NCI-H1105 (cell line): ENCODE measurements at places on chromosomes 2 and 18.

- no peak for DNase-seq
Observed at GRCh38 chr2:38386821-38387220, 9.7 kb upstream of the ATL2 start.

- DNase-seq, result no peak
Observed at GRCh38 chr18:61578846-61579245, 245.6 kb downstream of the CDH20 start.

GRCh38 chr2:117087535-117088291 is 726.8 kb upstream of the DDX18 start:
- peak; percentile 20 for DNase-seq

GRCh38 chr2:24943427-24944053 is 23.5 kb upstream of the ADCY3 start:
- no peak for DNase-seq

GRCh38 chr2:159144776-159145614 is 141.5 kb downstream of the WDSUB1 start:
- DNase-seq, result no peak

DNA sequence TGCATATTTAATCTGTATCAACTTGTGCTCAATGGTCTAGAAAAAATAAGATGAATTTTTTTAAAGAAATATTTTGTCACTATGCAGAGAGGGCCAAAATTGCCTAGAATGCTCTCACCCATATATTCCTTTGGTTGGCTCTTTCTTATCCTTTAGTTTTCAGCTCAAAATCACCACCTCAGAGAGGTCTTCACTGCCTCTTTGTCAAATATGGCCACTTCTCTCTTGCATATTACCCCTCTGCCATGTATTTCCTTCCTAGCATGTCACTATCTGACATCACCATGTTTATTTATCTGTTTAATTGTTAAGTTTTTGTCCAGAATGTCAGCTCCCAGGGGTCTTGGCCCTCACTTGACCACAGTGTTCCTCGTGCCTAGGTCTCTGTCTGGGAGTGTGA is 535.2 kb upstream of the CDH2 start:
- DNase-seq, result no peak

GRCh38 chr2:98607741-98608115 is 584 bp downstream of the COA5 start:
- DNase-seq, result no peak

- no peak for DNase-seq
Observed at GRCh38 chr2:206721256-206721920, 3.2 kb upstream of the DYTN start.

DNA sequence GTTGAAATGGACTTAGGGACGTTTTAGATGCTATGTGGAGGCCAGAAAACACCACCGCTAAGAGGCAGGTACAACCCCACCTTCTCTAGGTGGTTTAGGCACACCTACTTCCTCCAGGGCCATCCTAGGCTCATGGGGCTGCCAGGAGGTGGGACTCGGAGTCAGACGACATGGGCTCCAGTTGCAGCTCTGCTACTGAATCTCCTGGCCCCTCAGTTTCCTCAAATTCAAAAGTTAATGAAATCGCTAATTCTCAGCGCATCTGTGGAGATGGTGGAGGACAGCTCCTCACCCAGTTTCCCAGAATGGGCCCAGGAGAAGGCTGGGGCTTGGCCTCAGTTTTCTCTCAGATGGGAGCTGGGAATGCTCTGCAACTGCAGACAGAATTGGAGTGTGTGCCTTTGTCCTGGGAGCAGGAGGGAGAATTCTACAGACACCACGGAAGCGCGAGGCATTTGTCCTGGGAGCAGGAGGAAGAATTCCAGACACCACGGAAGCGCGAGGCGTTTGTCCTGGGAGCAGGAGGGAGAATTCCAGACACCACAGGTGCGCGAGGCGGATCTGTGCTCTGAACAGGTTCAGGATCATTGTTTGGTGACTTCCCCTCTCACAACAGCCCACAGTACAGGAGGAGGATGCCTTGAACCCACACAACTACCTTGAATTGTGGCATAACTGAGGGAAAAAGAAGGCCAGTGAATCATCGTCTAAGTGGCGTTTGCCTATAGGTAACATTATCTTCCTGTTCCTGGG is 103.7 kb upstream of the PXDN start:
- DNase-seq, result no peak

DNA sequence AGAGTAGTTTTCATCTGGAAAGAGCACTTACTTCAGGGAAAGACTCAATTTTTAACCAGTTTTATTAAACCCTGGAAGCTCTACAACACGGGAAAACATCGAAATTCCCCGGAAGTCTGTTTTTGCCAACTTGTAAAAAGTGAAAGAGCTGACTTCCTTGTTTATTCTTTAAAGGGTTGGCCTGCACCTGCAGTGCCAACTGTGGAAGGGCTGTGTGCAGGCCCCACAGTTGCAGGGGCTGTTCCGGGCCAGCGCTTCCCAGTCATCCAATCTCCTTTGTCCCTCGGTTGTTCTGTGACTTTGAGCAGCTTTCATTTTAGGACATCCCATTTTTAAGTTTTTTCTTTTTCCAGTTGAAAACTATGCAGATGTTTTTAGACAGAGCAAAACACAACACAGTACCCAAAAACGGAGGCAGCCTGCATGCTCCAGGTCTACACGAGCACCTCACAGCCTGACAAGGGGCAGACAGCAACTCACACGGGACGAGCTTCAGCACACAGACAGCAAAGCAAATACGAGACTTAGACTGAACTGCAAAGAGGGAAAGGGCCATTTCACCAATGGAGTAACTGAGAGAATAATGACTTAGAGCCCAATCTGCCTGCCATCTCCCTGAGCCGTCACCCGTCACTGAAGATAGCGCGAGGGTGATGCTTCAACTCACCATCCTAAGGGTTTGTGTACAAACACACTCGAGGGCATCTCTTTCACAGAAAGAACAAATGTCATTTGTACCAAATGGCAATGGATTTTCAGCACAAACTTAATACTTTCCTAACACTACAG is 70.6 kb downstream of the EMILIN2 start:
- no peak for DNase-seq

GRCh38 chr2:179248024-179248348 is 16.6 kb downstream of the SESTD1 start:
- DNase-seq, result no peak

DNA sequence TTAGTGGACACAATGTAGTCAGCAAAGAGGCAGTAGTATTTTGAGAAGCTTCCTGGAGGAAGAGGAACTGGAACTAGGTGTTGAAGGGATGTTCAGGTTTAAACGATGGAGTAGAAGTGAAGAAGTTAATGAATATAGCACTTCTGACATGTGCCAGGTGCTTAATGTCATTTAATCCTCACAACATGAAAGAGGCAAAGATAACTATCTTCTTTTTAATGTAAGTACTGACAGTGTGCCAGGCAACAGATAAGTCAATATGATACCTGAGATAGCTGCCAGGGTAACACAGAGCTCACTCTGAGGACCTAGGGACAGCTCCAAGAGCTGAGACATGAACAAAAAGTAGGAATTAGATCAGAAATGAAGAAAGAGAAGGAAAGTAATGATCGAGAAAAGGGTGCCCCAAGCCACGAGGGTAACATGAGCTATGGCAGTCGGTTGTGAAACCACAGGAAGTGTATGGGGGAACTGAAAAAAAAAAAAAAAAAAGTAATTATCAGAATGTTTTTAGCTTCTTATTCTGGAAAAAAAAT is 140.7 kb downstream of the RNF144A start:
- peak; percentile 63 for DNase-seq

- DNase-seq, result no peak
Observed at GRCh38 chr2:52178845-52179244, 1146.9 kb upstream of the NRXN1 start.

DNA sequence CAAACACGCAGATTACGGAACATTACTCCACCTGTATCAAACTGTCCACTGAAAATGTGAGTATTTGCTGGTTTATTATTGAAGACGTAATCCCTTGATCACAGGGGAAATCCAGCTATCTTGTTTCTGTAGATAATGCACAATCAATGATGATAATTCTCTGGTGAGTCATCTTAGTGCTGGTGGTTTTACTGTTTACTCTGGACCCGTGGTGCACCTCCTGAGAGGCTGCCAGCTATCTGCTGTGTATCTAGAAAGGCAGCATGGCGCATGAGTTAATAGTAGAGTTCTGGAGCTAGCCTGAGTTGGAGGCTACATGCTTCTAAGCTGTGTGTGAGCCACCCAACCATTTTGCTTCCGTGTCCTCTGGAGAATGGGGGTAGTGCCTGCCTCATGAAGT is 6.5 kb downstream of the NCAPH start:
- no peak for DNase-seq

DNA sequence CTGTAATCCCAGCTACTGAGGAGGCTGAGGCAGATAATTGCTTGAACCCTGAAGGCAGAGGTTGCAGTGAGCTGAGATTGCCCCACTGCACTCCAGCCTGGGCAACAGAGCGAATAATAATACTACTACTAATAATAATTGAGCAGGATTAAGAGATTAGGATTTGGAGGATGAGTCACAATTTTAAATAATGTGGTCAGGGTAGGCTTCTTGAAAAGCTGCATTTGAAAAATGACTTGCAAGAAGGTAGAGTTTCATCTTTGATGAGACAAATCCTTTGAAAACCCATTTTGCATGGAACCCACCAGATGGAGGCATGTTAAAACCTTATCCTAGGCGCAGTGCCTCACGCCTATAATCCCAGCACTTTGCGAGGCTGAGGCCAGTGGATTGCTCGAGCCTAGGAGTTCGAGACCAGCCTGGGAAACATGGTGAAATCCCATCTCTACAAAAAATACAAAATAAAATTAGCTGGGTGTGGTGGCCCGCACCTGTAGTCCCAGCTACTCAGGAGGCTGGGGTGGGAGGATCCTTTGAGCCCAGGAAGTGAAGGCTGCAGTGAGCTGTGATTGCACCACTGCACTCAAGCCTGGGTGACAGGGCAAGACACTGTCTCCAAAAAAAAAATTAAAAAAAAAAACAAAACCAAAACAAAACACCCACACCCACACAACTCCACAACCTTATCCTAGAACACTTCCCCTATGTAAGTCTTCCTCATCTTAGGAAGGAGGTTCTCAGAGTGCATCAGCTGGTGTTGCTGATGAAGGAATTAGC is 3.3 kb upstream of the ATP8B1 start:
- no peak for DNase-seq

DNA sequence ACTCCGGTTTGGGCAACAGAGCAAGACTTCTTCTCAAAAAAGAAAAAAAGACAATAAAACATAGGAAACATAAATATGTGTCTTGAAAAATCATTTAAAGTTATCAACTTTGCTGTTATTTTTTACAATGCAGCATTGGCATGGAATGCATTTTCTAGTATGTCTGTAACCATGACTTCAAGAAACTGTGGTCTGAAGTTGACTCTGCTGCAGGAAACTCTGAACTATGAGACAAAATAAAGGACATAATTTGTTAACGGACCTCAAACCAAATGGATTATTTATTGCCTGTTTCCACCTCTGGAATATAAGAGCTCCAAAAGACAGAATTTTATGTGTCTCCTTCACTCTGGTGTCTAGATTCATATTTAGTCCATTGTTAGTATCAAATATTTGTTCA is 79.1 kb downstream of the TRIB2 start:
- no peak for DNase-seq

GRCh38 chr2:190867832-190868231 is 12.8 kb upstream of the GLS start:
- no peak for DNase-seq

GRCh38 chr18:13414521-13414920 is 196.0 kb downstream of the LDLRAD4 start:
- DNase-seq, result no peak

GRCh38 chr2:95526360-95527341 is 42.1 kb upstream of the TRIM43B start:
- peak; percentile 66 for DNase-seq

- DNase-seq, result no peak
Observed at GRCh38 chr18:5107988-5108387, 89.1 kb downstream of the AKAIN1 start.

- no peak for DNase-seq
Observed at GRCh38 chr18:75131381-75132000, 77.4 kb downstream of the PTGR3 start.

DNA sequence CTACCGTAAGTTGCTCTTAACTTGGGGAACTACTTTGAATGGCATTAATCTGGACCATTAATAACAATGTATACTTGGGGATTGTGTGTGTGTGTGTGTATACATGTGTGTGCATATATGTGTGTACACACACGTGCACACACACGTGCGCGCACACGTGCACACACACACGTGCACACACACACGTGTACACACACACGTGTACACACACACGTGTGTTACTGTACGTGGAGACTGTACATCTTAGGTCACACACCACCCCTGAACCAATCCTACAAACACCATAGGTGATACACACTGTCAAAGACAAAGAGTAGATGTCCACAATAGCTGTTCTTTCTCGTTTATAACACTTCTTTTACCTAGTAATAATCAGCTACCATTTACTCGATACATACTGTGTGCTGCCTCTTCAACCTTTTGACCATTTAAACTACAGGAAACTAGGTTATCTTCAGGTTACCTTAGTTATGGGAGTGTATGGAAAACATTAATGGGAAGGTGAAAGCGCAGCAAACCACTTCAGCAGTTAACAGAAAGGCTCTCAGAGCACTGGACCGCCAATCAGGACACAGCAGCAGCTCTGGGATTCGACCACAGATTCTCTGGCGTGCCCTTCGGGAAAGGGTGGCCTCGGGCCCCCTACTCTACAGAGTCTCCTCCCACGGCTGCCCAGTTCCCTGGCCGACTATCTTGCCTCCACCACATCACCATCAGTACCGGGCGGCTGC is 894 bp upstream of the GCC2 start:
- DNase-seq, result no peak

- DNase-seq, result no peak
Observed at GRCh38 chr2:124646166-124646815, 621.2 kb downstream of the CNTNAP5 start.

DNA sequence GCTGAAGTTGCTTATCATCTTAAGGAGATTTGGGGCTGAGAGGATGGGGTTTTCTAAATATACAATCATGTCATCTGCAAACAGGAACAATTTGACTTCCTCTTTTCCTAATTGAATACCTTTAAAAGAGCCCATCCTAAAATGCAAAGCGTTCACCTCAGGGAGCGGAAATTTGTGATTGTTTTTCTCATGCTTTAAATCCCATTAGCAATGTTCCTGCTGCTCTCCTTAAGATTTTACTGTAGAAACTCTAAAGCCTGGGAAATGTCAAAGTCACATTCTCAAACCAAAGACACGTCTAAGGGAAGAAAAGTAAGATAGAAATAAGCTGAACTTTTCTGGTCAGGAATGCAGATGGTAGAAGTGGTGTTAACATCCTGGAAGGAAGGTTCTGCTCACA is 285.8 kb upstream of the MAP2 start:
- no peak for DNase-seq

DNA sequence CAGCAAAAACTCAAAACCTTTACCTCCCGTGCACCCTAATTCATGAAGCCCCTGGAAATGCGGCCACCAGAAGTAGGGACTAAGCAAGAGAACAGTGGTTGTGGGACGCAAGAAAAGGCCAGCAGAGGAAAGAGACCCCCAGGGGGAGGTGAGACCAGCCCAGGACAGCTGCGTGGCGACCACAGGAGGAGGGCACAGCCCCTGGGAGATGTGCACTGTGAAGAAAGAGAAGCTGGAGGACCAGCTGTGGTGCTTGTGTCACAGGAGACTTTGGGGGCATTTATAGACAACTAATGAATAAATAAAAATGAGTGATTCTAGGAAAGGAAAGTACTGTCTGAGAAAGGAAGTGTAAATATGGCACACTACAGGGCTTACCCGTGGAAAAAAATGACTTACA is 263.8 kb downstream of the EIPR1 start:
- no peak for DNase-seq
